ENCODE measurements at places on chromosomes 12 and 14.
A peak's percentile ranks its signal among the peaks of the same experiment; 100 is the strongest.

- no peak for DNase-seq
These were observed 43.0 kb upstream of the BTG1 start for GRCh38 chr12:92188517-92189188.

GRCh38 chr12:68976395-68976841 lies 43.4 kb upstream of the CPM start:
- DNase-seq = no peak

DNA sequence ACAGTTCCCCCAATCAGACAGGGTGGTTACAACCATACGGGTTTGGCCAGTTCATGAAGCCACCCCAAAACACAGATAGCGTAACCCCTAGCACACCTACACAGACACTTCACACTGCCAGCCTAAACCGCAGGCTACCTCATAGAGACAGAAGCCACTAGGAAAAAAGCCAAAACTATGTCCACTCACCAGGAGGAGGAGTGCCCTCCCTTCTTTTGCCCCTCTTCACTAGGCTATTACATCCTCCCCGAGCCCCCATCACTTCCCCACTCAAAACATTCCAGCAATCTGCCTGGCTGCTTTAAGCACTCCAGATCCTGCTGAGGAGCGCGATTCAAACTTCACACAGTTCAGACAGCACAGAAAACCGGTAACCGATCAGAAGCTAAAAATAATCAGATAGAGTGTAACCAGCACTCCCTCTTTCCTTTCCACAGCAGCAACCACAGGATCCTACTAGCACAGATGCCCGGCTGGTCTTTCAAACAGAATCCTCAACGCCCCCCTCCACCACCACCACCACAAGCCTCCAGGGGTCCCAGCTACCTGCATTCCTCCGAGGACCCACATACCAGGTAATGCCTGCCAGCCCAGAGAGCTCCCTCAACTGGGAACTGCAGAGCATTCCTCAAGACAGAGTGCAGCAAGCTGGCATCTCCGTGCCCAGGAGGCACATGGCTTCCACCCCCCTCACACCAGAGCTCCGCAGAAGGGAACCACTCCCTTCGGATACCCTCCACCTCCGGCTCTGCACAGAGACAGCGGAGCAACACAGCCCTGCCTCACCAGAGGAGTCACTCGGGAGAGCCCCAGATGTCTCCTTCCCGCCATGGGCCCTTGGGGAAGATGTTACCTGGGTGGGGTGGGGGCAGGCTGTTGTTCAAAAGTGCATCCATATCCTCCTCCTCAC lies 1.5 kb downstream of the CHD4 start:
- no peak for DNase-seq

GRCh38 chr12:130916241-130916911 lies 37.3 kb upstream of the ADGRD1 start:
- DNase-seq = no peak

- no peak for DNase-seq
These were observed 189.0 kb downstream of the NTF3 start for GRCh38 chr12:5620896-5621295.

GRCh38 chr12:64187370-64187769 lies 34.7 kb downstream of the KICS2 start:
- DNase-seq = no peak

DNA sequence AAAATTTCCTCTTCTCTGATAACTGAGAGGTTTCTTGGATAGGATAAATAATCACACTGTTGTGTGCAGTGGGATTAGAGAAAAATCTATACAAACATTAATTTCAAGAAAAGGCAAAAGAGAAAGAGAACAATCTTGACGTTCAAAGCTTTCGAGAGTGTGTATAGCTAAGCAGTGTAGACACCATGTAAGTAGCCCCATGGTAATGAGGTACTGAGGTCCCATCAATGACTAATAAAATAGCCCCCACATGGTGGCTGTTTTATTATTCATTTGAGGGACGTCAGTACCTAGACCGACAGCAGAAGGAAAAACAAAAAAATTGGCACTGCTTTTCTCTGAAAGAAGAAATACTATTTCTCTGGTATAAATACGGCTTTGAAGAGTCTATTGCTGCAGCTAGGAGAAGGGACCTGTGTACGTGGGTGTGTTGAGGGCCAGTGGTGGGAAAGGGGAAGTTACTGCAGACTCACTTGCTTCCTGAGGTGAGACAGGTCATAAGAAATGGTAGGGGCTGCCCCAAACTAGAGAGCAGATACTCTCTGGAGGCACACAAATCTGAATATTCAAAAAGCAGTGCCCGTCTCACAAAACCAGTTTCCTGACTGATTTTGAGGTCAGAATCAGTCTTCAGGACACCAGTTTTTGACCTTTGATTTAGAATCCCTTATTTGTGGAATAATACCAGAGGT lies 339.8 kb downstream of the EMP1 start:
- no peak for DNase-seq

DNA sequence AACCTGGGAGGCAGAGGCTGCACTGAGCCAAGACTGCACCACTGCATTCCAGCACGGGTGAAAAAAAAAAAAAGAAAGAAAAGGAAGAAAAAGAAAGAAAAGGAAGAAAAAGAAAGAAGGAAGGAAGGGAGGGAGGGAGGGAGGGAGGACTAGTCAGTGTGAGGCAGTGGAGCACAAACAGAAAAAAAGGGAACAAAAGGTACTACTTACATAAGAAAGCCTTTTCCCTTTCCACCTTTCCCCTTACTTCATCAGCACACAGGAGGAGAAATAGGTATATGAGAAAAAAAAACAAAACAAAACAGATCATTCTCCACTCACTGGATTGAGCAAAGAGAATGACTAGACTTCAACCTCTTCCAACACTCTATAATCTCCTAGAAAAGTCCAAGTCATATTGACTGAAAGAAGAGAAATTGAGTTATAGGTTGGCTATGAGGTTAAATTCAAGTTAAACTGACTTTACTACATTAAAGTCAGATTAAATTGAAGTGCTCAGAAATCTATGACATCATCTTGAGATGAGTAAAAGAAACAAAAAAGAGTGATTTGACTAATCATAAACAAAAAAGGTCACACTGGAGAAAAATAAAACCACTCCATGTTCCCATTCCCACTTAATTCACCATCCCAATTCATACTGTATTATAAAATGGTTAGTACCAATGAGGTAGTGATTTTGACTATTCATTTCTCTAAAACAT lies 43.6 kb downstream of the NOVA1 start:
- no peak for DNase-seq

DNA sequence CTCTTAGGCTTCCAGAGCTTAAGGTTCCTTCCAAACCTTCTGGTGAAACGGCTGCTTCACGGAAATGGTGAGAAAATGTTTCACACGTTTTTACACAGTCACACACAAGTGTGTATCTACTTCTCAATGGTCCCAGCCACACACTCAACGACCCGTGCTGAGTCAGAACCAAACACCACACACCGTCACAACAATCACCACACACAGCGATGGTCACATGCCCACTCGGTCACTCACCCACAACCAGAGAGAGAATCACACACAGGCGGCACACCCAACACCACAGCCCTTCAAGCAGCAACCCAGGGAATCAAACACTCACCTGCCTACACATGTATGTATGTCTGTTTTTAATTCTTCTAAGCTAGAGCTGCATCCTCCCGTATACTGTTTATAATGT lies 12.6 kb upstream of the PLEKHD1 start:
- DNase-seq = no peak

DNA sequence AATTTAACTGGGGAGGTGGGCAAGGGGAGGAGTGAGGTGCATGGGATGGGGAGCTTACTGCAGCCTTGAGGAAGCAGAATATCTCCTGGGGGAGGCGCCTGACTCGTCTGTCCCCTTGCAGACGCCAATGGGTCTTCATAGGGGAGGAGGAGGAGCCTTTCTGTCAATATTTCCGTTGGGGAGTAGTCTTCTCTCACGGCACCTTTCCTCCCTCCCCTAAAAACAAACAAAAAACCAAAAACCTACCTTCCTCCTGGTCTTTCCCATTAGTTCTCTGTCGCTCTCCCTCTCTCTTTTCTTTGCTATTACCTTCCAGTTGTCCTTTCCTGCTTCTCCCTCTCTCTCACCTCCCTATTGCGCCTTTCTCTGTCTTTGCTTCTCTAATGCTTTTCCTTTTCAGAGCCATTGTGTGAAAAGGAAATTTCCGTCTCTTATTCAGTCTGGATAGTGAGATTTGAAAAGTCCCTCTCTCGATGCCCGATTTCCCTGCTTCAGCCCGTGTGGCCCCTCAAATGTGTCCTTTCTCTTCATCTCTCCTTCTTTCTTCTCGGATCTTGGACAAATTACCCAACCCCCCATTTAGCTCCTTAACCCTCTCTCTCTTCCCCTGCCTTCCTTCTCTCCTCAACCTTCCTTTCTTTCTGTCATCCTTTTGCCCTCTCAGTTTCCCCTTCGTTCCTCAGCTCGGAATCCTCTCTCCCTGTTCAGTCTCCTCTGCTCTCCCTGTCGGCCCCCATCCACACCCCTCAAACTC lies 5.9 kb downstream of the GPR84 start:
- no peak for DNase-seq

DNA sequence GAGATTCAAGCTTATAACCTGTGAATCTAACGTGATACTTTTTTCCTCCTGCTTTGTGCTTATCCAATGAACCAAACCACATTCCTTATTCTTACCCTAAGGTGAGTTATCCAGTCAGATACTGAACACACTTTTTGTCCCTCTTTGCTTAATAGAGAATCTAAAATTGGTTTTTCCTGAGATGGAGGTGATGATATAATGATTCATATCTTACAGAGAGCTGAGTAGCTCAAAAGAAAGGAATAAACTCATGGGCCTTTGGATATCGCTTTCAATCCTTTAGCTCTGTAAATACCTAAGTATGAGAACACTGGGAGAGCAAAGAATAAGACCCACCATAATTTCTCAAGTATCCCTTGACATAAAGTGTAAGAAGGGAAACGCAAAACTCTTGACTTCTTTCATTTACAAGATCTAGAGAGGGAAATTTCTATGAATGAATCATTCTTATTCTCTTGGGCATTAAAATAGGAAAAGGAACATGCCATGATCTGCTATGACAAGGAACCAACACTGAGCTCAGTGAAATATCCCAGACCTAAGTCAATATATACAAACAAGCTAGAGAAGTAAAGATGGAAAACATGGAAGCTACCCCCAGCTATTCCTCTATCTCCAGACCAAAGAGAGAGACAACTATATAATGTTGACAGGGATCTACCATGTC lies 81.8 kb upstream of the STAC3 start:
- no peak for DNase-seq

DNA sequence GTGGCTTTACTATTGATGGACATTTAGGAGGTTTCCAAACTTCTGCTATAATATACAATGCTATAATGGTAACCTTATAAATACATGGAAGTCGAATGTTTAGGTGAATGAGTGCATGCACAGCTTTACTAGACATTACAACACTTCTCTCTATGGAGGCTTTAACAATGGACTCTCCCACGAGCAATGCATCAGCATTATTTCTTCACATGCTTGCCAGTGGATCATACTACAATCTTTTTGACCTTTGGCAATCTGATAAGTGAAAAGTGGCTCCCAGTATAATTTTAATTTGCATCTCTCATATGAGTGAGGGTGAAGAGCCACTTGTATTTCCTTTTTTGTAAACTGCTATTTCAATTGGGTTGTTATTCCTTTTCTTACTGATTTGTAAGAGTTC lies 18.2 kb downstream of the RDH12 start:
- no peak for DNase-seq

- no peak for DNase-seq
These were observed 36.9 kb upstream of the FBXO21 start for GRCh38 chr12:117227000-117227653.

DNA sequence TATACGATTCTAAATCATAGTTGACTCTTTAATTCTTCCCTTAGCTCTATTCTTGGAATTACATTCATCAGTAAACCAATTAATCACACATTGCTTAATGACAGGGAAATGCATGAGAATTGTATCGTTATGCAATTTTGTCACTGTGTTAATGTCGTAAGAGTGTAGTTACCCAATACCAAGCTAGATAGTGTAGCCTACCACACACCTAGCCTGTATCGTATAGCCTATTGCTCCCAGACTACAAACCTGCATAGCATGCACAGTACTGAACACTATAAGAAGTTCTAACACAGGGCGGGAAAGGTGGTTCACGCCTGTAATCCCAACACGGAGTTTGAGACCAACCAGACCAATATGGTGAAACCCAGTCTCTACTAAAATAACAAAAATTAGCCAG lies 24.7 kb downstream of the HNRNPC start:
- DNase-seq = no peak

DNA sequence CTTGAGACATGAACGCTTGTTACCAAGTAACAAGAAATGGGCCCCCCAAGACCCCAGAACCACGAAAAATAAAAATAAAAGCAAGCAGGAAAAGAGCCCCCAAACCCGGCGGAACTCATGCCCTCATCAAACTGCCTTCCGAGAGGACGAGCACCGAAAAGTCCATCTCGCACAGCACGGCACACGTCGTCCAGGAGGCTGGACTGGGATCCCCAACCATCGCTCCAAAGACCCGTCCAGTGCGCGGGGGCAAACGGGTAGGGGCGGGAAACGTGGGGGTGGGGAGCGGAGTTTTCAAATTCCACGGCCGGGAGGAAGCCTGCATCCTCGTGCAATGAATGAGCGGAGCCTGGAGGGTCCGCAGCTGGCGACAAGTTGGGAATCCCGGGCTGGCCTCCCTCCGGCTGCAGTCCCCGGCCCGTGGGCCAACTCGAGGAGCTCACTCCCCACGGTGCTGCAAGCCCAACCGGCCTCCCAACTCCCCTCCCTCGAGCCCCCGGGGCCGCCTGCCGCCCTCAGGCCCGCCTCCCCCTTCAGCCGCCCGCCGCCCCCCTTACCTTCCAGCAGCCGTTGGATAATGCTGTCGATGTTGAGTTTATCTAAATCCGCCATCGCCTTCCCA lies 484 bp downstream of the PPP1CC start:
- peak; percentile 66 for DNase-seq

GRCh38 chr12:20360407-20360806 lies 7.9 kb upstream of the PDE3A start:
- DNase-seq = no peak

DNA sequence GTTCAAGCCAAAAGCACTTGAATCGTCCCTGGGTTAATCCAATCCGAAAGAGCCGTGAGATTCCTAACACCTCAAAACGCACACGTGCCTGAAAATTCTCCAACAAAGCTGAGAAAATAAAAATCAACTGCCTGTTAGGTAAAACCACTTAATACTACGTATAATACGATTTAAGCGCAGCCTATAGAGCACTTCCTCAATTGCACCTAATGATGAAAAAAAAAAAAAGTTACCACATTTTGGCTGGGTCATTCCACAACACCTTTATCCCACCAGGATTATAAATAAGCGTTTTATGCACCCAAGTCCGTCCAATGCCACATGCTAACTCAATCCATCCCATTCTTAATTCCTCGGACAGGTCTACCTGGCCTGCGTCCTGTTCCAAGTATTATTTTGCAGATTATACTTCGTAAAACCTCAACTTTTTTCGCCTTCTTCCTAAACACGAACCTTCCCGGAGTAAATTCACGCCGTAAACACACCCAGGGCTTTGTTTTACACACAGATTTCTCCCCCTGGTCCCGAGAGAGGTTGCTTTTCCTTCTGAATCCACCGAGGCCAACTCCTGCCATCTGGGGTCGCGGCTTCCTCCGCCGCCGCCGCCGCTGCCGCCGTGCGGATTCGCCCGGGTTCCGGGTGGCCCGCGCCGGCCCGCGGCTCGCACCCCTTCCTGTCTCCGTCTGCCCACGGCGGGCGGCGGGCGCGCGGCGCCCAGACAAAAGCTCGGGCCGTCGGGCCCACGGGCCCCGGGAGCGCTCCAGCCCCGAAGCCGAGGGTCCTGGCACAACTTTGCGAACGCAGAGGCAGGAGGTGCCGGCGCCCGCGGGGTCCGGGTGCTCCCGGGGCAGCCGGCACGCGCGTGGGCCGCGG lies 66.2 kb downstream of the RNF34 start:
- DNase-seq = no peak

GRCh38 chr14:36467332-36467731 lies 52.7 kb downstream of the NKX2-1 start:
- DNase-seq = no peak

GRCh38 chr14:95418858-95419257 lies 97.6 kb downstream of the SYNE3 start:
- DNase-seq = no peak
